ENCODE measurements at places on chromosomes 7 and 10.

- peak; percentile 23 for DNase-seq
Measured at GRCh38 chr7:30028749-30029635, 780 bp downstream of the PLEKHA8 start.

DNA sequence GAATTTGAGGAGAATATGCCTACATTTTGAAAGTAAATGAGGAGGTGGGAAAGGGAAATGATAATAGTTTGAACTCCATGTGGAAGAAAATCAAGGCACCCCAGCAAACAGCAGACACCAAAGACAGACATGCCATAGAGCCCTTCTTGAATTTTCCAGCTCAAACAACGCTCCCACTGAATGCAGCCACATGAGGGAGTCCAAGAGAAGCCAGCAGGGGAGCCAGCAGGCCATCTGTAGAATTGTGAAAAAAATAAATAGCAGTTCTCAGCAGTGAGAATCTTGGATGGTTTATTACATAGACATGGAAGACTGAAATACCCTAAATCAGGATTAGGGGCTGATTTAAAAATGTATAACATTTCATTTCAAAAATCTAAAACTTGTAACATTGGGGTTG, 1567.3 kb upstream of the LRRTM3 start:
- peak; percentile 33 for DNase-seq

DNA sequence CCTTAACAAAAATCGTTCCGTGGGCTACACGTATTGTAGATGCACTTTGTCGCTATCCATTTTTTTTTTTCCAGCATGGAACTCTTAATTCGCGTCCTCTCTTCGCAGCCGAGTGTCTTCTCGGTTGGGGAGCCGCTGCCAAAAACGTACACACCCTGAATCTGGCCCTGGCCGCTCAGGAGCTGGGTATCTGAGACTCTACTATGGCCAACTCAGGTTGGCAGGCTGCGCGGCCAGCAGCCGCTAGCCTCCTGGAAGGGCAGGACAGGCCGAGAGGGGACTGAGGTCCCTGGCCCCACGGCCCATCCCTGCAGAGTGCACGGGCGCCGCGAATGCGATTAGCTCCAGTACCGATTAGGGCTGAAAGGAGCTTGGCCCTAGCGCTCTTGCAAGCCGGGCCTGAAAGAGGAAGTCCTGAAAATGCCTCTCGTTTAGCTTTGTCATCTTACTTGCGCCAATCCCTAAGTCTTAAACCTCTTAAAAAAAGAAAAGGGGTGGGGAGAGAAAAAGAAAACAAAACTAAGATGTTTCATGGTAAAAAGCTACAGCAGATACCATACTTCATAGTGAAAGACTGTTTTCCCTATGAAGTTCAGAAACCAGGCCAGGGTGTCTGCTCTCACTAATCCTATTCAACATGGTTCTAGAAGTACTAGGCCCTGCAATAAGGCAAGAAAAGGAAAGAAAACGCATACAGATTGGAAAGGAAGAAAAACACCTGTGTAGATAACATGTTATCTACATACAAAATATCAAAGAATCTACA, 113.2 kb upstream of the RHEB start:
- DNase-seq = no peak

DNA sequence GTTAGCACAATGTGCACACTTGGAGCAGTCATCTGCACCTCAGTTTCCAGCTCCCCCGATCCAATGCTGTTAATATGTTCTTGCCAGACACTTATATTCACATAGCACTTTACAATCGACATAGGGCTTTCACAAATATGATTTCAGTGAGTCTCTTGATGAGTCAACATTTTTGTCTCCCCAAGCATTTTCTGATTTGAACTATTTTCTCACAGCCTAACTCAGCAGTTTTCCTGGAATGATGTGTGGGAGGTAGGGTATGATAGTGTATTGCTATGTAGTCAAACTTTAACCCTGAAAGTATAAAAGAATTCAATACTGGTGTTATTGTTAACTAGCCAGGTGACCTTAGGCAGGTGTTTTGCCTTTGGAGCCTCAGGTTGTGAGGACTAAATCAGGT, 82.5 kb upstream of the LRGUK start:
- DNase-seq = peak; percentile 13

- DNase-seq = no peak
Measured at GRCh38 chr10:123175389-123176387, 21.5 kb downstream of the BUB3 start.

GRCh38 chr10:22317076-22317370, 835 bp downstream of the COMMD3 start:
- DNase-seq = no peak

- DNase-seq = no peak
Measured at GRCh38 chr7:22234227-22234626, 122.7 kb downstream of the RAPGEF5 start.

- no peak for DNase-seq
Measured at GRCh38 chr7:77450613-77451012, 34.5 kb upstream of the GSAP start.

DNA sequence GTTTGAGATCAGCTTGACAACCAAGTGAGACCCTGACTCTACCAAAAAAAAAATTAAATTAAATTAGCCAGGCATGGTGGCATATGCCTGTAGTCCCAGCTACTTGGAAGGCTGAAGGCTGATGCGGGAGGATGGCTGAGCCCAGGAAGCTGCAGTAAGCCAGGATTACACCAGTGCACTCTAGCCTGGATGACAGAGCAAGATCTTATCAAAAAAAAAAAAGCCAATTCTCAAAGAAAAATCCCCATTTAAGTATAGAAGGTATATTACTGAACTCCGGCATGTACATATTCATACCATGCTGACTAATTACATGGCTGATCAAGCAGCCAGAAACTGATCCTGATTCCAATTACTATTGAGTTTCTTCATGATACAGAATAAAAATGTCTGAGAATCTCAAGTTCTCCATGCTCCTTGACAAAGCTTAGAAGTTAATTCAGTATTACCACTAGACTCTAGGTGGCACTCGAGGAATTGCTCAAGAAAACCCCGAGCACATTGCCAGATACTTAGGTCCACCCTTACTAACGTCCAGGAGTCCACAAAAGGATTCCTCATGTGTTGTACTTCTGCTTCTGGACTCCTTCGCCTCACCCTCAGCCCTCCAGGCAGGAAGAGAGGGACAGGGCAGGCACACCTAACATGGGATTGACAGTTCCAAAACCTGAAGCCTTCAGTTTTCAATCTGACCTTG, 148.9 kb downstream of the PARD3 start:
- DNase-seq = peak; percentile 89

DNA sequence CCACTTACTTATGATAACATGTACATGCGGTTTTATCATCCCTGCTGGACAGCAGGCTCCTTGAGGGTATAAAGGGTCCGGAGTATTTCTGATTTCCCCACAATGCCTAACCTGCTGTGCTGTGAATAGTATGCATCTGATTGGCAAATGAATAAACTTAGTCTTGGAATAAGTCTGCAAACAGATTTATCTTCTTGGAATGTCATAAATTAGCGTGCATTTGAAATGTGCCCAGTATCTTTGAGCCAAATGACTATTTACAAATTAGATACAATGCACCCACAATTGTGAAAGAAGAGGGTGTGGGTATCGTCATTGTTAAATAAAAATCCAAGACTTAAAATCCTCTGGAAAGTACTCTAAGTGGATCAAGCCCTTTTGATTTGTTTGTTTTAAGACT, 106.0 kb downstream of the OSBPL3 start:
- DNase-seq = no peak

DNA sequence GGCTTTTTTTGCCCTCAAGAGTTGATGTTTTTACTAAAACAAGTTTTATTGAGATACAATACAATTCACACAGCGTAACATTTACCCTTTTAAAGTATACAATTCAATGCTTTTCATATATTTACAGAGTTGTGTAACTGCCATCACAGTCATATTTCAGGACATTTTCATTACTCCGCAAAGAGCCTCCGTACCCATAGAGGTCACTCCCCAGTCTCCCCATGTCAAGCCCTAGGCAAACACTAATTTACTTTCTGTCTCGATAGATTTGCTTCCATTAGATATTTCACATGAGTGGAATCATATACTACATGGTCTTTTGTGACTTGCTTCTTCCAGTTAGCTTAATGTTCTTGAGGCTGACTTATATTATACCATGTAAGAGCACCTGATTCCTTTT, 183.8 kb downstream of the PRKCQ start:
- no peak for DNase-seq

DNA sequence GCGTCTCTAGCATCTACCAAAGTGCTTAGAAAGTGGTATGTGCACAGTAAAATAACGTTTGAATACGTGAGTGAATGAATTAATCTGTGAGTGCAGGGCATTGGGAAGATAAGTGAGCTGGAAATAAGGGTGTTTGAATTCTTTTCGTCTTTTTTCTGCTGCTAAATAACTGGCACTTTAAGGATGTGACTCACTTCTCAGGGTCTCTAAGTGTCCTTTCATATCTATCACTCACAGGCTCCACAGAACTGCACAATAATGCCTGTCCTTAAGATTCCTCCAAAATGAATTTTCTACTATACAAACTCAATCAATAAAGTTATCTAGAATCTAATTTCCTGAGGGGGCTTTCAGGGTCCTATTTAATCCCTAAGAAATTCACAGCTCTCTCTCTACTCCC, 3.2 kb upstream of the DGKB start:
- DNase-seq = no peak

GRCh38 chr7:21430575-21430954, 2.7 kb downstream of the SP4 start:
- DNase-seq = no peak

DNA sequence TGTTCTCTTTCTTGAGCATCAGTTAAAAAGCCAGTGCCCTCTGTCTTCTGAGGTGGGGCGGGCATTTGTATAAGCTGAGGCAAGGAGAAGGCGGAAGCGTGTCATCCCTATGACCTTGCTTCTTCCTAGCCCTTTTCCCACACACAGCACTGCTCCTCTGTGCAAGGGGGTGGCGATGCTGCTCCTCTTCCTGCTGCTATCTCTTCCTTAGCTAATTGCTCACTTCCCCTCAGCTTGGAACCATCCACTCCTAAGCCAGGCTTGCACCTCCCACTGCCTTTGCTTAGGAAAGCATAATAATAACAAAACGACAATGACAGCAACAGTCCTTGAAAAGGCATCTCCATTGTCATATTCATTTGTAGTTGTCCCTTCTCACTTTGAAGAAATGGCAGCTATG, 366.9 kb downstream of the PHTF2 start:
- DNase-seq = no peak

DNA sequence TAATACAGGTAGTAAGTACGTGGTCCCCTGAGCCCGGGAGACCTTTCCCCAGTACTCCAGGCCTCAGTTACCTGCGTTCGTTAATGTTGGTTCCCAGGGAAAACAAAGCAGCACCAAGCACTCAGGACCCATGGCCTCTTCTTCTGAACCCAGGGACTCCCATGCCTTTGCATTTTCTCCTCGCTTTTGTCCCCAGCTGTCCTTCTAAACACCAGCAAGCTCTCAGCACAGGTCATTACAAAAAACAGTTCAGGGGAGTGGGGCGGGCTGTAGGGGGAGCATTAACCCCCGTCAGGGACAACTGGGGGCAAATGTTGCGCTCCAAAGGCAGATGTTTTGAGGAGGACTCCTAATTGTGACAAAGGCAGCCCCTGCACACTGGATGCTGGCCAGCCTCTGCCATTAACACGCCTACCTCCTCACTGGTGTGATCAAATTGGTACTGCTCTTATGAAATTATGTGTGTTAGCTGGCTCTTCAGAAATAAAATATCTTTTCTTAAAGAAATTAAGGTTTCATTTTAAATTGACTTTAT, 80.5 kb upstream of the LRGUK start:
- no peak for DNase-seq

DNA sequence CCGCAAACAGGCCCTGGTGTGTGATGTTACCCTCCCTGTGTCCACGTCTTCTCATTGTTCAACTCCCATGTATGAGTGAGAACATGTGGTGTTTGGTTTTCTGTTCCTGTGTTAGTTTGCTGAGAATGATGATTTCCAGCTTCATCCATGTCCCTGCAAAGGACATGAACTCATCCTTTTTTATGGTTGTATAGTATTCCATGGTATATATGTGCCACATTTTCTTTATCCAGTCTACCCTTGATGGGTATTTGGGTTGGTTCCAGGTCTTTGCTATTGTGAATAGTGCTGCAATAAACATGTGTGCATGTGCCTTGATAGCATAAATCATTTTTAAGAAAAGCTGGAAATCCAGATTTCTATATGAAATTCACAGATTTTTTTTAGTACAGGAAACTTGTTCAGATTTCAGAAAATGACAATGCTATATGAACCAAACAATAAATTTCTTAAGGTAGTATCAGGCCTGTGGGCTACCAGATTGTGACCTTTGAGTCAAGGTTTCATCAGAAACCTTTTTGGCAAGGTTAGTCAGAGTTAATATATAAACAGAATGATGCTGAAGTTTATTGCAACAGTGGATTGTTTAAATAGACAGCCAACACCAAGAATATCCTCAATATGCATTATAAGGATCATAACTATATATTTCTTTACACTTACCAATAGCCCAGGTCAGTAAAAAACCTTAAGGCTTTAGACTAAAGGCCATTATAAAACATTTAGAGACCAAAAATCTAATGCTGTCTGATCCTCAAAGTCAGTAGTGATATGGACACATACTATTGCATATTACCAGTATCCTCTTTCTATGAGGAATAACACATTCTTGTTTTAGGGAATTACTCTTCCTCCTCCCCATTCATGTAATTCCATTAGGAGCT, 68.7 kb upstream of the PAPSS2 start:
- DNase-seq = no peak

- no peak for DNase-seq
Measured at GRCh38 chr7:34821932-34822558, 164.0 kb downstream of the NPSR1 start.

- DNase-seq = peak; percentile 9
Measured at GRCh38 chr10:83691791-83692596, 447.3 kb upstream of the GHITM start.

- DNase-seq = peak; percentile 2
Measured at GRCh38 chr10:101485681-101486554, 102.1 kb downstream of the POLL start.

GRCh38 chr7:92625617-92626016, 35.4 kb upstream of the FAM133B start:
- DNase-seq = no peak

GRCh38 chr7:140512317-140513000, 33.2 kb upstream of the MKRN1 start:
- no peak for DNase-seq

GRCh38 chr7:34776748-34777358, 118.8 kb downstream of the NPSR1 start:
- no peak for DNase-seq

DNA sequence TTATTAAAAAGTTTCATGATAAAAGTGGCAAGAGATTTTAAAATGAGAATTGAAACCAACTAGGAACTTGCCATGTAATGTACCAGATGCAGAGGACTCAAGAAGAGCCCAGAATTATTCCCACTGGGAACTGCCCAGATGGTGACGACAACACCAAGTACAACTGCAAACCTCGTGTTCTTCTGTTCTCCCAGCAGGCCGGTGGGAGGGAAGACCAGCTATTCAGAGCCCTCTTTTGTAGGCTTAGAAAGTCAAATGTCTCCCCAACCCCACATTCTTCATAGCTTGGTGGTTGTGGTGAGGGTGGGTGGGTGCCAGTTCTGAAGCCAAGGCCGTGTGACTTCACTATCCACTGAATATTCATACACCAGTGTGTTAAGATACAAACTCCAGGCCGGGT, 54.3 kb upstream of the ITGB1 start:
- peak; percentile 17 for DNase-seq
